Type B pancreatic cell (in vitro differentiated cells): ENCODE measurements at places on chromosomes 5 and 9. TPM values are rescaled to one million over a fixed set of nuclear protein-coding genes. Genes with fewer than 3 reads are reported as not detected.

Gene ABLIM3
- total RNA-seq = 7.8 and 8.0 TPM in 2 replicates

Gene SUSD3
- total RNA-seq = 1.5 and 3.8 TPM in 2 replicates

Gene SLCO6A1
- total RNA-seq = 0.43 and 1.4 TPM in 2 replicates

Gene SLC22A4
- 1.3 and 2.0 TPM in 2 replicates for total RNA-seq

Gene CARD6
- 1.4 and 2.9 TPM in 2 replicates for total RNA-seq
